ENCODE measurements at places on chromosomes 6 and 20.
A peak's percentile ranks its signal among the peaks of the same experiment; 100 is the strongest.

GRCh38 chr6:97322226-97322625 lies 39.2 kb upstream of the MMS22L start:
- DNase-seq = no peak

DNA sequence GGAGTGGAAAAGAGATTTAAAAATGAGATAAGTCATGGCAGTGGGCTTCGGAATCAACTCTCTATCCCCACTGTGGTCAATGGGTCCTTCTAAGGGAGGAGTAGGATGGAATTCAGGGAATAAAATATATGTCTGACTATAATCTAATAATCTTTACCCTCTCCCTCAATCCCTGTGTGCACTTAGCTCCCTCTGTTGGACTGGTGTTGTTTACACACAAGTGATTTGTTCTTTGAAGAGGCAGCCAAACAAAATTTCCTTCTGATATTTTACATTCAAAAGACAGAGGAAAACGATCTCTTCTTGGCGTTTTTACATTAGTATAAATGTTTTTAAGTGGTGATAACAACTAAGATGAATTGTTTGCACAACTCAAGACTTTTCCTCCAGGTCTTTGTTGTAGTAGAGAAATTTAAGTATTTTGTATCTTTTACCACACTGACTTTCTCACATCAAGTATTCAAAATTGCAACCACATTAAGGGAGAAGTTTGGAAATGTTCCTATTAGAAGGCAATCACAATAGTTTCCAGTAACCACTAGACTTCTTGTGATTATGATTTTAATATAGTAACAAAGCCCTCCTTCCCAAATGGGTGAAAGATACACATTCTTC lies 317.8 kb downstream of the CENPW start:
- no peak for DNase-seq

- no peak for DNase-seq
Measured at GRCh38 chr6:11754625-11755271, 23.9 kb downstream of the ADTRP start.

- peak; percentile 72 for DNase-seq
Measured at GRCh38 chr6:53794137-53794719, 577 bp upstream of the LRRC1 start.

DNA sequence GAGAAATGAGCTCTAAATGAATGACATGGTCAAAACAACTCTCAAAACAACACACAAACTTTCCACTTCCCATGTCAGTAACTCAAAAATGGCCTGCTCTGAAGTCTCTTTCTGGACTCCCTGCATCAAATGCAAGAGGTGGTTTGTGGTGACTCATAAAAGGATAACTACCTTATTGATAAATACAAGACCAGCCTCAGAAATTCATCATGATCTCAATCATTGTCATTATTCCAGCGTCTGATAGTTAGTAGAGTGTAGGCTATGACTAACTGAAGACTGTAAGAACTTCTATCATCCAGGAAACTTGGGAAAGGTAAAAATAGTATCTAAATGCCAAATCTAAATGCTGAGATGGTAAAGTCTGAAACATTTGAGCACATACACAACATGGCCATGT lies 369.4 kb downstream of the BMP2 start:
- no peak for DNase-seq

DNA sequence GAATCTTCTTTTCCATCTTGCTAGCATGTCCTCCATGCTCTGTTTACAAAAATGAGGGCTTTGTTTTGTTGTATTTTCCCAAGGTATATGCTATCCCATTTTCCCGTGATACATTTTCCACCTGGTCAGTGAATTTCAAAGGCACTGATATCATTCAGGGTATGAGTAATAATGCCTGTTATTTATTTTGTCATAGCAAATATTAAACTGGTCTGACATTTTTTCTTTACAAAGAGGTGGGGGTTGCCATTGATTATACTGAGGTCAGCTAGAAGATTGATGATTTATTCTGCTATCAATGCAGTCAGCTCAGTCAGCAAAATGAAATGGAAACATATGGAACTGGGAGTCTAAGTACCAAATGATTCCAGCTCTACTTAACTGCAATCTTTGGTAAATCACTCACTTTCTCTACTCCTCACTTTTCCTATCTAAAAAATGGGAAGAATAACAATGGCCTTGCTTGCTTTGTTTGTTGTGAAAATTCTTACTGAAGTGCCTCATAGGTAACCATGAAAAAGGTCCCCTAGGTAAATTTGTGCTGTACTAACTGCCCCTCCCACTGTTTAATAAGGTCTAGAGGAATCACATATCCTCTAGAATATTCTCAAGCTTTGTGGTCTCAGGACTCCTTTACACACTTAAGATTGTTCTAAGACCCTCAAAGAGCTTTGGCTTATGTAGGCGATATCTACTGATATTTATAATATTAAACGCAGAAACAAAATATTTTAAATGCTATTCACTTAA lies 64.0 kb downstream of the ARHGAP18 start:
- no peak for DNase-seq

DNA sequence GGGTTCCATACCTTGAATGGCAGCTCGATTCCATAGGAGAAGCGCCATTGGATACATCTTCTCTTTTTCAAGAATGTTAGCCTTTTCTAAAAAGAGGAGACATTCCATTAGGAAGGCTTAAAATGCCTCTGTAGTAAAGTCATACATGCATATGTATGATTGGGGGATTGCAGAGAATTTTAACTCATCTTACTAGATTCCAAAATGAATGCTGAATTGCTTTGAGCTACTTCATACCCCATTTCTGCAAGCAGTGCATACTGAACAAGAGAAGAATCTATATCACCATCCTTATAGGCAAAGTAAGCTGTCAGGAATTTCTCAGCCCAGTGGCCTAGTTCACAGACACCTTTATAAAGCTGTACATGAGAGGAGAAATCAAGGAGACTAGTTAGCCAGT lies 80.3 kb downstream of the NDUFAF5 start:
- DNase-seq = no peak

DNA sequence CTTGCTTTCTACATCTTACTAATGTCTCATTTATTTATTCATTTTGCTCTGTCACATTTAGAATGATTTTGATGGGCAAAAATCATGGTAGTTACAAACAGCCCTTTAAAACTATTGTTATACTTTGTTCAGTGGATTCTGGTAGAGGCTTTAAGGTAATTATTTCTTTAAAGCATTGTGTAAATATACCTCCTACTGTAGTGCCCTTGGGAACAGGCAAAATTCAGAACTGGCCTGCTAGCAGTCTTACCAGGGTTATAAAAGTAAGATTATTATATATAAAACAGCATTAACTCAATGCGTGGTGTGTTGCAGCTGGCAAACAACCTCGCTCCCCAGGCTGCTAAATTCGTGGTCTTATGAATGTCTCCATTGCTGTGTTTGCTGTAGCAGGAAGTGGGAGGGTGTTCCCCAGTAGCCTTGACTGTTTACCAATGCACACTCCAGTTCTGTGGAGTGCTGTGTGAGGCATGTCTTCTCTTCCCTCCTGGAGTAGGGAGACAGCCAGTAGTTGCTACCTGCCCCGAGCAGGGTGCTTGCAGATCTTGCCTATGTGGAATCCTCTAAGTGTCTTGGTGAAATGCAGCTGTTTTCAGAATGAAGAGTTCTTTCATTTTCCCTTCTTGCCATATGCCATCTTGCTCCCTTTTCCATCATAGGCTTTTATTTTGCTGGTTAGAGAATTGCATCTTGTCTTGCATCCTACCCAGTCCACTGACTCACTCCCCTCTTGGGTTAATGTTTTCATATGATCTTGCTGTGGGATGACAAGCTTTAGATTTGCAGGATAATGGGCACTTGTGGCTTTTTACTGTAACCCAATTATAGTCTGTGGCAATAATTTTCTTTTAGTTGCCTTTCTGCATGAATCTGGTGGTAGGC lies 45.3 kb downstream of the IGF2R start:
- DNase-seq = no peak
